ENCODE measurements at places on chromosomes 11 and 22. TPM values are rescaled to one million over a fixed set of nuclear protein-coding genes. Genes with fewer than 3 reads are reported as not detected.
A peak's percentile ranks its signal among the peaks of the same experiment; 100 is the strongest.

DNA sequence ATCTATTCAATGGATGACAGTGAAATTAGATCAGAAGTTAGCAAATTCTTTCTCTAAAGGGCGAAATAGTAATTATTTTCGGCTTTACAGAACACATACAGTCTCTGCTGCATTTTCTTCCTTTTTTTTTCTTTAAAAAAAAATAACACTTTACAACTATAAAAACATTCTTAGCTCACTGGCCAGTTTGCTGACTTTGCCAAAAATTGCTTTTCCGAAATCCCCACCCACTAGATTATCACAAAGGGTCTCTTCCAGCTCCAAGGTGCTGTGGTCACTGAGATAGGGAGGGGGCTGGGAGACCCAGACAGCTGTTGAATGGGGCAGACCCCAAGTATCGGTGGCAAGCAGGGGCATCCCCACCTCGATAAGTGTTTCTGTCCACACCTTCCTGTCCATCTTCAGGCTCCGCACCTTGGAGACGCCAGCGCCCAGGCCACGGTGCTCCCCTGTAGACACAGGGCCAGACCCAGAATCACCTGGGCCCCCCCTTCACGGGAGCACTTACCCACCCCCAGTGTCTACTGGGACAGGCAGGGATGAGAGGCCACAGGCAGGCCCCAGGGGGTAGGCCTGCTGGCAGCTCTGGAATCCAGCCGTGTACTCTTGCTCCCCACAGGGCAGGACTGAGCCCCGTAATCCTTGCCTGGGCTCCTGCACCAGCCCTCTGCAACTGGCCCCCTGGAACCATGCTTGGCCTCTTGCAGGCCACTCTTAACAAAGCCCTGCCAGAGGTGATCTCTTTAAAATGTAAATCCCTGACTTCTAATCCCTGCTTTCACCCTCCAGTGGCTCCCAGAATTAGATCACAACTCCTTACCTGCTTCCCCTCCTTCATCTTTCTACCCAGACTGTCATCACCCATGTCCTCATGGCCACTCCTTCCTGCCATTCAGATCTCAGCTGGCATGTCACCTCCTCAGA, 31.5 kb upstream of the PDE2A start:
- no peak for DNase-seq

- DNase-seq: no peak
Observed at GRCh38 chr11:45959851-45960250, 37.4 kb downstream of the LARGE2 start.

GRCh38 chr11:121667836-121668235, 215.1 kb upstream of the SORL1-AS1 start:
- no peak for DNase-seq

DNA sequence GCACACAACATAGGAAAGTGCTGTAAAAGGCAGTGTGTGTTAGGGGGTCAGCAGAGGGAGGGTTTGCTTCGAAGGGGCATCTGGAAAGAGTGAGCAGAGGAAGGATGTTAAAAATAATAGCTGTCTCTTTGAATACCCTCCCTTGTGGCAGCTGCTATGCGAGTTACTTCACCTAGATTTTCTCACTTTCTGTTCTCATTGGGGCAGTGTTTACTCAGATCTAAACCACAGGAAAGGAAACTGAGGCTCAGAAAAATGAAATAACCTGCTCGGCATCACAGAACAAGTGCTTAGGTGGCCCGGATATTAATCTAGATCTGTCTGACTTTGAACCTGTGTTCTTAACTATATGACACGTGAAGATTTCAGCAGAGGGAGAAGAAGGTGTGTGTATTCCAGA, 125.3 kb downstream of the C11orf91 start:
- no peak for DNase-seq

DNA sequence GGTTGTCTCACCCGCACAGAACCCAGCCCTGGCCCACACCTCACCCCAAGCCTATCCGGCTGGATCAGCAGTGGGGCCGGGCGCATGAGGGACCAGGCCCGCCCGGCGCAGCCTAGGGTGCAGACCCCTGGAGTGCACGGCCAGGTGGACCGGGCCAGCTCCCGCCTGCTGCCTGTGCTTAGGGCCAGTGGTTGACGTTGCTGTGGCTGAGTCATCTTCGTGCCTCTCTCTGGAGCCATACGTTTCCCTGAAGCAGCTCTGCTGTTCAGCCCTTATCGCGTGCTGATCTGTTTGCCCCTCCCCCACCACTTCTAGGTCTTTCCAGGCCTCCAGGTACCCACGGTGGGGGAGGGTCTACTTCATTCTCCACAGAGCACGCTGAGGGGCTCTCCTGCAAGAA, 39.5 kb downstream of the CDKN1C start:
- DNase-seq: no peak

DNA sequence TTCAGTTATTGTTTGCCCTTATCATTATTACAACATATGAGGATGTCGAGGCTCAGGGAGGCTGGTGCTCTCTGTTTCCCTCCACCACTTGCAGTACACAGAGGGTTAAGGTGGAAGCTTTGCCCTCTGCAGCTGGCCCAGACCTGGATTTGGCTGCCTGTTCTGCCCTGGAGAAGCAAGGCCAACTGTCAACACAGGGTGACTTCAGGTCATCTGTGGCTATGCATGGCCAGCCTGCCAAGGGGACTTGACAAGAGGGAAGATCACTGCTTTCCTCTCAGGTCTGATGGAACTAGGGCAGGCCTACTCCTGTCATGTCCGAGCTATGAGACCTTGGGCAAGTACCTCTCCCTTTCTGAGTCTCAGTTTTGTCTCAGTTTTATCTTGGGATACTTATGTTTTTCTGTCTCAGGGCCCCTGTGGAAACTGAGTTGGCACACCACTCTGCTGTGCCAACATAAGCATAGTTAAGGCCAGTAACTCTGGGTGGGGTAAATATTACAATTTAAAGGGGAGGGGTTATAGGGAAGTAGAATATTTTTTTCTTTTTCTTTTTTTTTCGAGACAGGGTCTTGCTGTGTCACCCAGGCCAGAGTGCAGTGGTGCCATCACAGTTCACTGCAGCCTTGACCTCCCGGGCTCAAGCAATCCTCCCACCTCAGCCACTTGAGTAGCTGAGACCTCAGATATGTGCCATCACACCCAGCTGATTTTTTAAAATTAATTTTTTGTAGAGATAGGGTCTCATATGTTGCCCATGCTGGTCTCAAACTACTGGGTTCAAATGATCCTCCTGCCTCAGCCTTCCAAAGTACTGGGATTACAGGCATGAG, 2.4 kb upstream of the THRSP start:
- peak; percentile 50 for DNase-seq

DNA sequence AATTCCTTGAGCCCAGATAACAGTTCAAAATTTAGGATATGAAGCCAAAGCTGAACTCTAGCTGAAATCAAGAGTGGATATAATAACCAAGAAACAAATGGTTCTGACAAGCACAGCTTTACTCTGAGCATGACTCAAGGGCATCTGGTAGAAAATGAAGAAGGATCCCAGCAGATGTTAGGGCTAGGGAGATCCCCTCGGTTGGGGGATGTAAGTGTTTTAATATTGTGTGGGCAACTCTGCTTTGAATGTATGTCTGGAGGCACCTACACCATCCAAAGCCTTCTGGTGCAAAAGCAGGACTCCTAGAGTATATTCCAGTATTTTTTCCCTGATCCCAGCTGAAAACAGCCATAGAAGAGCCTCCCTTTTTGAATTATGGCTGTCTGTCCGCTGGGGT, 61.7 kb downstream of the FLI1 start:
- DNase-seq: no peak

DNA sequence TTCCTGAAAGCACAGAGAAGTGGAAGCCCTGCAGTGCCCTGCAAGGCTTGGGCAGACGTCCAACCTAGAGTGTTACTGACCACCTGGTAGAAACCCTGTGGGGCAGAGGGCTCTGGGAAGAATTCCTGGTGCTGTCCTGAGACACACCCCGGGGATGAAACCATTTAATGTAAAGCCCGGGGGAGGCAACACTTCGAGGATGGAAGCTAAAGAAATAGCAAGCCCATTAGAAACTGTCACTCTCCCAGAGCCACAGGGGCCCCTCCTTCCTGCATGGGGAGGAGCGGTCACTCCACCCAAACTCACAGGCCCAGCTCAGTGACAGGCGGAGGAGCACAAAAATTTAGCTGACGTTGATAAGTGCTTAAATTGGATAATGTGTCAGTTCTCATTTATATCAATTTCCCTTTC, 57.6 kb downstream of the NRXN2 start:
- DNase-seq: no peak

DNA sequence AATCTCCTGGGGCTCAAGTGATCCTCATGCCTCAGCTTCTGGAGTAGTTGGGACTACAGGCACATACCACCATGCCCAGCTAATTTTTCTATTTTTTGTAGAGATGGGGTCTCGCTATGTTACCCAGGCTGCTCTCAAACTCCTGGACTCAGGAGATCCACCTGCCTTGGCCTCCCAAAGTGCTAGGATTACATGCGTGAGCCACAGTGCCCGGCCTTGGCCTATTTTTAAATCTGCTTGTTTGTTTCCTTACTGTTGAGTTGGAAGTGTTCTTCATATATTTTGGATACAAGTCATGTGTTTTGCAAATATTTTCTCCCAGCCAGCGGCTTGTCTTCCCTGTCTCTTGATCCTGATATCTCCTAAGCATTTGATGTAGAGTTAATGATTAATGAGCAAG, 5.0 kb downstream of the PARVB start:
- no peak for DNase-seq

- no peak for DNase-seq
Observed at GRCh38 chr11:73372375-73372993, 3.7 kb upstream of the RELT start.

DNA sequence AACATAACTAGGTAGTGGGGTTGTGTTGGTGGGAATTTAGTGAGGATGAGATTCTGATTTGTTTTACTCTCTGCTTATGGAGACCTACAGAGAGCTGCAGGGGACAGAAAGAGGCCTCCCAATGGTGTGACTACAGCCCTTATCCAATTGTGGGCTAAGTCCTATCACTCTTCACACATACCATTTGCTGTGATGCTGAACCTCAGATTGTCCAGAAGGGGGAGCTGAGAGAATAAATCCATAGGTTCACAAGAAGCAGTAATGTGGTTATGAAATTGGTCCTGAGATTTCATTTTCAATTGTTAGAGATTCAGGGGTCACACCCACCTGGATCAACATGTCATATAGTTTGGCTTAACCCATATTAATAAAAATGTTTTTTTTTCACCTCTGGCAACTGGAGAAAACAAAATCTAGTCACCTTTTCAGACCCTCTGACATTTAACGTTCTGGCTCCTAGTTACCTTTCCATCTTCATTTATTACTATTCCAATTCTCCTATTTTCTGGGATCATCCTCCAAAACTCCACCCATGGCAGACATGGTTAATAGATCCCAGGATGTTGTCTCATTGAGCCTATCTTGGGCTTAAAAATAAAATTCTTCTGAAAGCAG, 53.3 kb upstream of the PTPN5 start:
- DNase-seq: no peak

- no peak for DNase-seq
Observed at GRCh38 chr11:67484847-67485311, 2.1 kb downstream of the AIP start.

- DNase-seq: no peak
Observed at GRCh38 chr22:36819112-36819511, 2.3 kb upstream of the PVALB start.

DNA sequence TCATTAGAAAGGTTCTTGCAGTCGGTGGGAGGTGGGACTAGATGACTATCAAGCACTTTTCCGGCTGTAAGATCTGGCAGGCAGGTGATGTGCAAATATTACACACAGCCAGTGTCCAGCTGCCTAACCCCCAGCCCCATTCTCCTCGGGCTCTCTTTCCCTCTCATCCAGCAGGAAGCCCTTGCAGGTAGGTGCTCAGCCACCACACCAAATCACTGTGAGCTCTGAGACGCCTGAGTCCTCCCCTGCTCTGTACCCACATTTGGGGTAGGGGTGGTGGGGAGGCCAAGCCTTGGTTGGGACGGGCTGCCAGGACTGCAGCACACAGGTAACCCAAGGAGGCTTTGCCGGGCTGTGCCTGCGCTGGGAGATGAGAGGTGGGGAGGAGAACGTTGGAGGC, 601 bp downstream of the ART5 start:
- no peak for DNase-seq

DNA sequence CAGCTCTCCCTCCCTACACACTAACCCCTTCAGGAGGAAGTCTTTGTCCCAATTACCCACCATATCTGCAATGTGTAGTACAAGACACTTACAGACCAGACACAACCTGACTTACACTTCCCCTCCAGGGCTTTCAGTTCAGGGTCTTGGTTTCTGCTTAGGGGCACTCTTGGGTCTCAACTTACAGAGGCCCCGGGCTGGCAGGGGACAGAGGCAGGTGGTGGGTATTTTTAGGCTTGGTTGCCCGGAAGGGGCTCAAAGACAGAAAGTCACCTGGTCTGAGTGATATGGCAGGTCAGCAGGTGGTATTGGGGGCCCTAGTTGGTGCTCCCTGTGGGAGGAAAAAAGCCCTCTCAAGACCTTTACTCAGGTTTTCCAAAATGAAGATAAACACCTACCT, 3.4 kb upstream of the TMEM184B start:
- no peak for DNase-seq

DNA sequence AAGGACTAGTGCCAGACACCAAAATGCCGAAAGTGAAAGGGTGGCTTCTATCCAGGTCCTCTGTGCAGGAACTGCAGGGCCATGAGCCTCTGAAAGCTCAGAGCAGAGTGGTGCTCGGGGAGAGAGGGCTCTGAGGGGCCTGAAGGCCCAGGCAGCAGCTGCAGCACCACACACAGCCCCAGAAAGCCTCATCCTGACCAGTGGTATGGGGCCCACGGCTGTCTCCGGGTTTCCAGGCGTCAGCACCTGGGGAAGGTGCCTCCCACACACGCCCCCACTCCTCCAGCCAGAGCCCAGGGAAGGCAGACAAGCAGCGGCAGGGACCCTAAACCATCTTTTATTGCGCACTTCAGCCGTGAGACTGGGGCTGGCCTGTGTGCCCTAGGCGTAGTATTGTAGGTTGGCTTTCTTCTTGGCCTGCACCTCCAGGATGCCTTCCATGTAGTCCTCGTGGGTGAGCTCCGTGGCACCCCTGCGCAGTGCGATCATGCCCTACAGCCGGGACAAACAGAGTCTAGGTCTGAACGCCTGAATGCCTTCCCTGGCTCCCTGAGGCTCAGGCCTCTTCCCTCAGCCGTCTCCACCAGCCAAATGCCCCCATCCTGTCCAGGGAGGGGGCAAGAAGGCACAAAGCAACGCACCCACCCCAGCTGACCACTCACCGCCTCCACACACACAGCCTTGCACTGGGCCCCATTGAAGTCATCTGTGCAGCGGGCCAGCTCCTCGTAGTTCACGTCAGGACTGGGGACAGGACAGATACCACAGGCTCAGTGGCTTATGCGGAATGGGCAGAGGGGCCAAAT, 7.6 kb downstream of the PSMC3 start:
- DNase-seq: no peak

IGF2 gene
- polyA plus RNA-seq: 52.3 TPM

C11orf97 gene
- 25.2 TPM for polyA plus RNA-seq

PRODH gene
- 3.2 TPM for polyA plus RNA-seq

APOBEC3B gene
- polyA plus RNA-seq: 0.69 TPM

UPK3A gene
- not detected for polyA plus RNA-seq

SYT7 gene
- polyA plus RNA-seq: 5.9 TPM

LYVE1 gene
- polyA plus RNA-seq: 24.1 TPM

USP2 gene
- 168 TPM for polyA plus RNA-seq

MMP1 gene
- polyA plus RNA-seq: 0.21 TPM

Data from testis (tissue), 5 donors.